ENCODE measurements at places on chromosomes 11 and 22.

DNA sequence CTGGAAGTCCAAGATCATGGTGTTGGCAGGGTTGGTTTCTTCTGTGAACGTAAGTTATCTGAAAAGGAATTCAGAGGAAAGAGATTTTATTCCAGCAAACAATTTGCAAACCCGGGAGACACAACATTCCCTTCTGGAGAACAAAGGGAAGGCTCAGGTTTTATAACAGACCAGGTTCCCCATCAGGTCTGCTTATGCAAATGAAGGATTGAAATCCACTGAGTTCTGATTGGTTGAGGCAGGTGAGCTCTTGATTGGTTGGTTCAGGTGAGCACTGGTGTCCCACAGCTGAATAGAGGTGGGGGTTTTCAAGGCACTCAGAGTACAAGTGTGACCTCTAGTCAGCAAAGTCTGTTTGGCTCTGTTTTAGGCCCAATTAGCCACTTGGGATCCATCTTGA, 1306.8 kb downstream of the TBC1D22A start:
- DNase-seq, result no peak

- no peak for DNase-seq
Measured at GRCh38 chr22:41781507-41781906, 19.0 kb upstream of the CCDC134 start.

GRCh38 chr11:62705413-62705812, 1.8 kb downstream of the BSCL2 start:
- no peak for DNase-seq

GRCh38 chr22:43343262-43343669, at the start of gene SCUBE1:
Gene SCUBE1, minus strand, starts transcription at chr22:43343372. Its CDS starts 111 bp downstream, at chr22:43343261.
- DNase-seq, result peak; percentile 29

GRCh38 chr22:27438271-27438980, 363.1 kb downstream of the MN1 start:
- DNase-seq, result peak; percentile 31

All from cardiac fibroblast (primary cell).